ENCODE measurements at places on chromosomes 5 and 9.

DNA sequence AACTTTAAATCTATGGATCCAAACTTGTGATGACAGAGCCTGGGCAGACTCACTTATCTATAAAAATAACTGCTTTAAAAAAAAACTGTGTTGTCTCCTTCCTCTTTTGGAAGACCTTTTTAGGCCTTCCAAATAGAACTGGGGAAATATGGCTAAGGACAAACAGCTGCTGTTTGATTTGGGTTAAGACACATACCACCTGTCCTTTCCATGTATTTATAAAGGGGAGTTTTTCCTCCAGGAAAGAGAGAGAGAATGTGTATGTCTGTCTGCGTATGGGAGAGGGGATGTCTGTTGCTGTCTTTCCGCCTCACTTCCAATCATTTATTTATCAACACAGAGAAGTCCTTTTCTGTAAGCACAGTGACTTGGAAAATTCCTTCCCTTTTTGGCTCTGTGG is 2.8 kb downstream of the ARHGEF37 start:
- no peak for DNase-seq

GRCh38 chr5:36904677-36905076 is 28.1 kb downstream of the NIPBL start:
- no peak for DNase-seq

DNA sequence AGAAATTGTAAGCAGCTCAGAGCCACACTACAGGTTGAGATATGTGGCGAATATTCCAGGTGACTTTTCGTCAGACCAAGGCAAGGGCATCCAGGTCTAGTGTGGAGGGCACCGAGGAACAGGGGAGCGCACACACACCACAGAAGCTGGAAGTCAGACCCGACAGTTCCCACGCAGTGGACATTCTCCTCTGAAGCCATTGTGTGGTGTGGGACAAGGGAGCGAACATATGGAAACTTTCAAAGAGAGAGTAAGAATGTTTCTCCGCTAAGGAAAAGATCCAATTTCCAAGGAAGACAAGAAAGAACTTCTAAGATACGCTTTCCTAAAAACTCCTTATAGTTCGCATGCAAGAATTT is 141.4 kb upstream of the OTULINL start:
- no peak for DNase-seq

DNA sequence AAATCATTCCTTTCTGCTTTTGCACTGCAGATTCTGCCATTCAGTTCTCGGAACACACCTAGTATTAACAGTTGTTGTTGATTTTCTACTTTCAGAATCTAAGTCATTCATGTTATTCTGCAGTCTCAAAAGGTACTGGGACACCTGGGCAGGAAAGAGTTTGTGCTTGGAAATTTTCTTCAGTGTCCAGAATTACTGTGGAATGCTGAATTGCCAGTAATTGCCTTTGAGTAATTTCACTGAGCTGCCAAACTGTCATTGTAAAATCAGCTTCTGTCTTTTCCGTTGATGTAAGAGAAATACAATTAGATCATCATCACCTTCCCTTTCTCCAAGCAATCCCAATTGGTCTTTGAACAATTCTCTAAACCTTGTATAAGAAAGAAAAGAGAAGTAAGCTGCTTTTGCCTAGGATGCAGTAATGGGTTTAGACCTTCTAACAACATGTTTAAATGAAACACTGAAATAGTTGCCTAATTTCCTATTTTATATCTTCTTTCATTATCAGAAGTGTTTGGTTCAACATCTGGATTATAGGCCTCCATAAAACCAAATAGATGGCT is 75.7 kb upstream of the TGFBR1 start:
- no peak for DNase-seq

- DNase-seq: no peak
Observed at GRCh38 chr9:6543204-6543603, 102.3 kb downstream of the GLDC start.

- no peak for DNase-seq
Observed at GRCh38 chr9:91359734-91360470, 1.8 kb downstream of the AUH start.

DNA sequence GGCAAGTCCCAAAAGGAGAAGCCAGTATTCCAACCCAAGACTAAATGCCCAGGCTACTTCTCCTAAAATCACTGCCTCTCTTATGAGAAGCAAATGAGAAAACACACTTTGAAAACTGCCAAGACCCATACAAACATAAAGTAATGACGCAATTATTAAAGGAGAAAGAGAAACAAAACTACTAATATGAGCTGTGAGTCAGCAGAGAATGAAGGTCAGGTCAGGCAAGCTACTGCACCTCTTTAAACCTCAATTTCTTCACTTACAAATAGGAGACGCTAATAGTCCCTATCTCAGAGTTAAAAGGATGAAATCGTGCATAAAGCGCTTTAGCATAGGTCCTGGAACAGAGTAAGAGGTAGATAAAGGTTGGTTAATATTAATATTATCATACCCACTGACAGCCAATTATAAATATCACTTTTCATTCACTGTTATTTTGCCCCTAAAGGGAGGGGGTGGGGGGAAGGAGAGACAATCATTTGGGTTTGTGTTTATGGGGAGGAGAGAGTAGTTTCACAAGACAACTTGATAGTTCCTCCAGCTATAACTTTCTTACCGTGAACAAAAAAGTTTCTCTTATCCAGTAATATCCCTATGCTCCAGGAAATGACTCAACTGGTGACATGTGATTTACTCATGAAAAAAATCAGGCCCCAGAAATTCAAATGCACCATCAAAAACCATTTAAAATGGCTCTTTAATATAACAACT is 3.6 kb downstream of the PSMB7 start:
- peak; percentile 33 for DNase-seq

DNA sequence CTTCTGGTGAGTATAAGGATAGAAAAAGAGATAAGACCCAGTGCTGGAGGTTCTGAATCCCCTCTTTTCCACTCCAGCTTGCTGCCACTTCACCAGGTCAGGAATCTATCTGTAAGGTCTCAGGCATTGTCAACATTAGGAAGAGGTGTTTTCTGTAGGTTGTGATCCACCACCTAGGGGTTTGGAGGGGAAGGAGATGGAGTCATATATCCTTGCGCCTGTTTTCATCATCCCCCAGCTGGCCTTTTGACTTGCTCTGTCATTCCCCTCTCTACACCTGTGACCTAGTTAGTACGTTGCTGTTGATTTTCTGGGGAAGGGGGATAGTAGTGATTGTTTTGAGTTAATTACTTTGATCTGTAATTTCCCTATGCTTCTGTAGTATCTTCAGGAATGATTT is 20.5 kb downstream of the SPINK5 start:
- DNase-seq: no peak

- no peak for DNase-seq
Observed at GRCh38 chr5:58740956-58741355, 158.1 kb downstream of the RAB3C start.

DNA sequence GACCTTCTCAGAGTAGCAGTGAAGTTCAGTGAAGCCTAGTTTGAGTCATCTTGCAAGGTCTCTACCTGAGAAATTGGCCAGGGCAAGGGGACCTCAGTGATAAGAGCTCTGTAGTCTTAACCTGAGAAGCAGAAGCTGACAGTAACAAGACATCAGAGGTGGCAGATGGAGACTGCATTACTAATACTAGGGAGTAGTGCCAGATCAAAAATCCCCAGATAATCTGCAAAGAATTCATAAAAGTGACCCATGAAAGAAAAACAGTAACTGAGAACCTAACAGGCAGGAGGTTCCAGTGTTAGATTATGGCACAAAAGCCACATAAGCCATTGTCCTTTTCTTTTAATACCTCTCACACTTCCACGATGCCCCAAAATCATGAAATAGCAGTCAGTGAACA is 175.5 kb downstream of the MUSK start:
- no peak for DNase-seq

DNA sequence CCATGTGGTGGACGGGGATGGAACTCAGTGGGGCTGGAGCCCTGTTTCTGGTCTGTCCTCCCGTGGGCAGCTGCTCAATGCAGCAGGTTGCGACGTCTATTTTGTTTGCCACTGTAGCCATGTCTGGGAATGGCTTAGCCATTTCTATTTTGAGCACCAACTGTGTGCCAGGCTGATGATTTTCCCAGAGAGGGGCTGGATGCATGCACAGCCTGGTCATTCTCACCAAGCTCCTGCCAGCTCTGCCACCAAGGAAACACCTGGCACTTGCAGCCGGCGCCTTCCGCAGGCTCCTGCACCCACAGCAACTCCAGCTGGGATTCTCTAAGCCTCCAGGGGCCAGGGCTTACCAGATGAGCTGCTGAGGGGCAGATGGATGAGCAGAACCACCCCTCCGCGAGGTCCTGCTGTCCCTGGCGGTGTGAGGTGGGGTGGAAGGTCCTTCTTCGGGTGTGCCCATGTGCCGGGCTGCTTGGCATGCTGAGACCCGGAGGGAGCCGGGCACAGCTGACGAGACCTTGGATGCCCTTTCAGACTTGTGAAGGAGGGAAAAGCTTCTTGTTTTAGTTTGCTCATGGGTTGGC is 151.2 kb downstream of the RXRA start:
- no peak for DNase-seq

- DNase-seq: peak; percentile 86
Observed at GRCh38 chr5:122751293-122751782, 23.5 kb upstream of the SNX2 start.

DNA sequence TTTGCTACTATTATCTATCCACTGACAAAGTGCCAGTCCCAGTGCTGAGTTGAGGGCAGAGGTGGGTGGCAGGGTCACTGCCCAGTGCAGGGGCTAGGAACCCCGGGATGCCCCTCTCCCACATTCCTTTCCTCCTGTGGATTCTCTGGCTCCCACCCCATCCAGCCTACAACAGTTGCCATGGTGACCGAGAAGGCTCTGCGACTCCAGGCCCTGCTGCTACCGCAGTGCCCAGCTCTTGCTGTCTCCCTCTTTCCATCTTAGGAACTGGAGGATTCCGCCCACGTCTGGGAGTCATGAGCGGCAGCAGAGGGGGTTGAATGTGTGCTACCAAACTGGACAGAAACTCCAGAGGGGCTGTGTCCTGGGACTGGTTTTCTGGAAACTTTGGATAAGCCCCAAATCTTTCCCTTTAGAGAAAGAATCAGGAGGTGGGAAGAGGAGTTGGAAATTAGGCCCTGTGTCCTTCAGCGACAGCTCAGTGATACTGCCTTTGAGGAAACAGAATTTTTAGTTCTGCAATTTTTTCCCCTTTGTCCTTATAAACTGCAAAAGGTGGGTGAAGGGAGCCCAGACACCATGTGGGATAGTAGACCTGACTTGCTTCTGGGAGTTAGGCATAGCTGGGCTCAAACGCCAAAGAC is 20.7 kb upstream of the C5orf47 start:
- no peak for DNase-seq

GRCh38 chr5:66747607-66748006 is 151.4 kb downstream of the MAST4 start:
- DNase-seq: no peak

DNA sequence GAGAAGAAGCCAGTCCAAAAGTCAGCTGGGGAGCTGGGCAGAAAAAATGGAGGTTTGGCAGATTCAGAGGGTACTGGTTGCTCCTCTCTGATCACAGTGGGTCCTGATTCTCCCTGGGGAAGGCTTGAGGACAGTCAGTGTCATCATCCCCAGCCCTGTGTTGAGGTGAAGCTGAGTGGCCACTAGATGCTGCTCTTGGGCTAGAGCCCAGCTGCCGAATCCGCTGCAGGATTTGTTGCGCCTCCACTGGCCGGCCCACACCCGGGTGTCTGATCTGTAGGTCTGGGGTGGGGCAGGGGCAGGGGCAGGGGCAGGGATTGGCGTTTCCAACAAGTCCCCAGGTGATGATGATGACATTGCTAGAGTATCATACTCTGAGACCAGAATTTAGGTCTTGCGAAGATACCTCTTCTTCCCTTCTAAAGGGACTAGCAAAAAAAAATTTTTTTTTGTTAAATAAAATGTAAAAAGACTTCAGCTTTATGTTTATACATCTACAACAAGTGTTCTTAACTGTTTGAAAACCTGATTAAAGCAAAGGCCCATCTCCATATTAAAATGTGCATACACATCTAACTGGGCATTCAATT is 106.8 kb downstream of the PDE6A start:
- peak; percentile 31 for DNase-seq
